ENCODE measurements at places on chromosomes 4 and X.

DNA sequence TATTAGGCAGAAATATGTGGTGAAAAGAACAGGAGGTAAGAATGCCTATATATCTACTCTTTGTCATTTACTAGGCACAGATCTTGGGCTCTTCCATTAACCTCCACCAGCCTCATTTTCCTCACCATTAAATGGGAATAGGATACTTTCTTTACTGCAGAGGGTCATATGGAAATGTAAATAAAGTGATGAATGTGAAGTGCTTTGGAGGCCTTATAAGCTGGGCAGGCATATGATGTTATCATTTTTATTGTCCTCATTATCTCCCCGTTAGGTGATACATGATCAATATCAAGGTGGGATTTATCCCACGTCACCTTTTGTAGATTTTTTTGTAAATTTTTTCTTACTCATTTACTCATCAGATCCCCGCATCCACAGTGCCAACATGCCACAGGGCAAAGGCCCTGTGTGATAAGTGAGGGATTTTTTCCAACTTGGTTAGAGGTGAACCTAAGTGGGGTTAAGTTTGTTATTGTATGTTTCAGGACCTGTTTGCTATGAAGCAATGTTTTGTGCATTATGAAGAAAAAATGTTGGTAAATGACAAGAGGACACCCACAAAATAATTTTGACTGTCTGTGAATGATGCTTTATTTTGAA is 107.8 kb downstream of the SLC4A4 start:
- DNase-seq = no peak

GRCh38 chr4:108054025-108054638 is 64.4 kb downstream of the HADH start:
- DNase-seq = no peak

DNA sequence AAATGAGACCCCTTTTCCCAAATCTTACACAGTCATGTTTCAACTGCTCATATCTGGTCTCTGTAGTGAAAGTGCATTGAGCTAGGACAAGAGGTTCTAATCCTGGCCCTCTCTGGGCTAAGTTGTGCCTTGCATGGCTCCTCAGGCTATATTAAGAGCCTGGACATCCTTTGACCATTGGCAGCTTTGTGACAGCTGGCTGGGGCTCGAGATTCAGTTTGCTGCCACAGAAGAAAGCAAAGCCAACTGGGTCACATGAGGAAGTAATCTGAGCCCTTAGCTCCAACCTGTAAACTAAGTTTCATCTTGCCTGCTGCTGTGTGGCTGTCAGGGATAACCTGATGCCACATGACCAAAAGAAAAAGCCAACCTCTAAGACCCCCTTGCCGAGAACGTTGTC is 51.8 kb upstream of the JADE1 start:
- DNase-seq = no peak

GRCh38 chrX:39222346-39223113 is 421.3 kb downstream of the MID1IP1 start:
- DNase-seq = no peak

DNA sequence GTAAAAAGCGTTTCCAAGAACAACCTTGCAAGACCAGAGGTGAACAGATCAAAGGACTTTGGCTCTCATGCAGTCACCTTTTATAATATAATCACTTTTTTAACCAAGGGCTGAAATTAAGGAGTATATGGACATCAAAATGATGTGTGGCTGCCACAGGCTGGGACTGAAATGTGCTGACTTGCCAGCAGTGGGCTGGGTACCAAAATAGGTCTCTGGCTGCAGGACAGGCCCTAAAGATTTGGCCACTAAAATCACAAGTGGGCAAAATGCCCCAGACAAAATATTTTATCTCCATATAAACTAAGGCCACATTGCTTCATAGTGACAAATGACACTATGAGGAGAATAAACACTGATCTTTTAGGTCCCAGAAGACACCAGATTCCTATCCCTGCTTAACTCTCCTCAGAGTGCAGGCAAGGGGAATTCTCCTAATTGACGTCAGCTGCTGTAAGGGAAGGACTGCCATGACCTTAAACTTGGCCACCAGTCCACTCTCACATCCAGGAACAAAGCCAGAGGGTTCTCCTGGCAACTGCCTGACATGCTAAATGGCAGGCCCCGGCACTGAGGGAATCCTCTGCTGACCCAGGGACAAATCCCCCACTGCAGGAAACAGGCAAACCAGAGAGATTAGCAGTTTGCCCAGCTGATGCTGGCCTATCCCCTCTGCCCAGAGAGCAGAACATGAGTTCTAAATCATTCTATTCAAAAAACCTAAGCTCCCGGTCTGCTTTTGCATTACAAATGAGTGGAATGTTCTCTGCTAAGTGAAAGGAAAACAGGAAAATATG is 155.8 kb downstream of the PPP3CA start:
- no peak for DNase-seq

GRCh38 chr4:20376070-20376469 is 124.4 kb downstream of the SLIT2 start:
- DNase-seq = no peak

- no peak for DNase-seq
Observed at GRCh38 chr4:158250321-158250720, 40.0 kb downstream of the TMEM144 start.

- no peak for DNase-seq
Observed at GRCh38 chr4:8378101-8378724, 62.3 kb downstream of the ACOX3 start.

DNA sequence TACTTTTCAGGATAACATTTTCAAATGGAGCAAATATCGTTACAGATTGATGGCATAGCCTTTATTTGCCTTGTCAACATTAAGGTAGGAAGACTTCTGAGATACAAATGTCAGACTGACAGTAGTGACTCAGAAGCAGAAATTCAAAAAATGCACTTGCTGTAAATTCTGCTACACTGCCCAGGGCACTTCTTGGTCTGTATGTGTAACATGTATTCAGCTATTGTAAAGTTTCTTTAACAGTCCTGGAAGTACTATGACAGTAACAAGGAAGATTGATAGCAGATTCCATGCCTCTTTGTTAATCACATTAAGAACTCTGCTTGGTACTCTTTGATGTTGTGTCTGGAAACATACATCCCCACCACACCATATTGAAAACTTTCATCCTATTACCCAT is 69.6 kb upstream of the PCDH18 start:
- no peak for DNase-seq

- no peak for DNase-seq
Observed at GRCh38 chrX:40170830-40171512, 73.2 kb upstream of the BCOR start.

DNA sequence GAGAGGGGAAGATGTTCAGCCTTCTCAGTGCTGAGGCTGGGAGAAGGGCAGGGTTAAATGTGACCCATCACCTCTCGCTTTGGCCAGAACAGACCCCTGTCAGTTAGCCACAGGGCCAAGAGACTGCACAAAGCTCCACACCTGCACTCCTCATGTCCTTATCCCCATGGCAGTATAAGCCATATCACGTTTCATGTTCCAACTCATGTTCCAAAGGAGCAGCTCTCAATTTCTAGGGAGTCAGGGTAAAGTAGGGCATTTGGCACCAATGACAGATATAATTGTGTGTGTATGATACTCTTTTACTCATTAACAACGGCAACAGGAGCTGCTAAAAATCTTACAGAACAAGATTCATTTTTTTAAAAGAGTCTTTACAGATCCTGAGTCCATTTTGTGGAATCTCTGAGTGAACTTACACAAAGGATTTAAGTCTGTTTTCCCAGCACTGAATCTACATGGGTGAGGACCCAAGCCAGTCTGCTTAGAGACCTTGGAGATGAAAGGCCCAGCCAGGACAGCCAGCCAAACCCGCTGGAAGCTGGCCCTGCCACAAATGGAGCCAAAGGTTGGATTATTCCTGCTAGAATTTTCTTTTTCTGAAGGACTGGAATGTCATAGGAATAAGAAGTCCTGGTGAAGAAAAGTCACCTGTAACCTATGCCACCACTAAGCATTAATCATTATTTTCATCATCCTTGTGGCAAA is 129.1 kb upstream of the SMAD1 start:
- no peak for DNase-seq

DNA sequence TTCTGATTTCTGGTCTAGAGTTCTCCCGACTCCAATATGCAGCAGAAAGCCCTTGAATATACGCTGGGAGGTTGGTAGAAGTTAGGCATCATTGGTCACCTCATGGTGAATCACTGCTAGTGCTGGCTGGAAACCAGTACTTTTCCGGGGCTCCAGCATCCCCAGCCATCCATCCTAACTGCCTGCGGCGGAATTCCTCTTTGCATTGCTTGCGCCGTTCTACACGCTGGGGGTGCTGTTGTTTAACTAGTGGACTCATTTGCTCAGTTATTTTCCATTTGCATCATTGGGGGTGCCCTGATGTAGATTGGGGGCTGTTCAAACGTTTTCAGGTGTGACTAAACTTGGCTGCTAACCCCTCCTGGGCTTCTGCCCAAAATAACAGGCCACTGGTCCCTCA is 23.3 kb upstream of the GPR50 start:
- DNase-seq = no peak

DNA sequence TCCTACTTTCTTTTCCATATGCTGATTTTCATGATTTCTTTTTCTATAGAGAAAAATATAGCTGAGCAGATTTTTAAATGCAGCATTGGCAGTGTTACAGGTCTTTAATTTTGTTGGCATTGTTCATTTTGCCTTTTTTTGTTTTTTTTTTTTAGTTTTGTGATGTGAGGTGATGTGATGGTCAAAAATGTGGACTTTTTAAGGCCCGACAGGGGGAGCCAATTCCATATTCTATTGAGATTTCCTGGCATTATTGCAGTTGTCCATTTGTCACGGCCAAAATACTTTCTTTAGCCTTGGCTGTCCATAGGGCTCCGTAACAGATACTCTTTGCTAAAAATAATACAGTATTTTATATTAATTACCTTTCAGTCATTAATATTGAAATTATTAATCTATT is 47.8 kb downstream of the SLIT2 start:
- no peak for DNase-seq

- DNase-seq = no peak
Observed at GRCh38 chr4:3437582-3437936, 4.2 kb upstream of the HGFAC start.

GRCh38 chr4:6908432-6909112 is 1.1 kb upstream of the TBC1D14 start:
- no peak for DNase-seq

DNA sequence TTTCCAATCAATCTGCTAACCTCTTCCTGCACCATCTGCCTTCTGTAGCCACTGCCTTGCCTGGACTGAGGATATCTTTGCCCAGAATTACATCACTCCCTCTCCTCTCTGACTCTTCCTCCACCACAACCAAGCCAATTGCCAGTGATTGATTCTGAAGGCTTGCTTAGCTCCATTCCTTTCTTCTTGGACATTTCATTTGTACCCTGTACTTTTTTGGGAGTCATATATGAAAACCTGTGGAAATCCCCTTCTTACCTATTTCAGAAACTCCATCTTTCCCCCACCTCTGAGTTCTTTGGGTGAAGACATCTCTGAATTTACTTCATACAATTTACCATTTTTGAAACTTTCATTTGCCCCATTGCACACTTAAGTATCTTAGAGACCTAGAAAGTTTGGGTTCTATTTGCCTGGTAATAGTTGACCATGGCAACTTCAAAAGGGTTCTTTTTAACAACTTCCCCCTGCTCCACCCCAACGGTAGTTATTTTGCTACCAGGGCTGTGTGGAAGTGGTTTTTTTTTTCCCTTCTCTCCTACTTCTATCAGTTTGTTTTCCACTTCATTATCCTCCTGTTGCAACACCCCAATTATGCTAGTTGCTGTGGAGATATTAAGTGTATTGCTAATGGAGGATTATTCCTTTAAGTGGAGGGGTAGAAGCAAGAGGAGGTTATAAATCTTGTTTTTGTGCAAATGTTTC is 14.3 kb downstream of the SGMS2 start:
- DNase-seq = no peak

DNA sequence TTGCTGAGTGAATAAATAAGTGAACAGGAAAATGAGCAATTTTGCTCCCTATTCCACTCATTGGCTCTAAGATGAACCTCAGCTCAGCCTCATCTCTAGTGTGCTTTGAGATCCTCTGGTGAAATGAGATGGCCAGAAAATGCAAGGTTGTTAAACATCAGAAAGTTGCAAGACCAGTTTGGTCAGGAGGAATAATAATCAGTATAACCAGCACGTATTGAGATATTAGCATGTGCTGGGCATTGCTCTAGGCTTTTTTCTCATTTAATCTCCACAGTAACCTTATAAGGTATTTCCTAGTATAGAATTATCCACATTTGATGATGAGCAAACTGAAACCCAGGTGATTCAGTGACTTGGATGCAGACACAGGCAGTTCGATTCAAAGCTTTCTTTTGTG is 110.5 kb upstream of the PAK3 start:
- DNase-seq = no peak

DNA sequence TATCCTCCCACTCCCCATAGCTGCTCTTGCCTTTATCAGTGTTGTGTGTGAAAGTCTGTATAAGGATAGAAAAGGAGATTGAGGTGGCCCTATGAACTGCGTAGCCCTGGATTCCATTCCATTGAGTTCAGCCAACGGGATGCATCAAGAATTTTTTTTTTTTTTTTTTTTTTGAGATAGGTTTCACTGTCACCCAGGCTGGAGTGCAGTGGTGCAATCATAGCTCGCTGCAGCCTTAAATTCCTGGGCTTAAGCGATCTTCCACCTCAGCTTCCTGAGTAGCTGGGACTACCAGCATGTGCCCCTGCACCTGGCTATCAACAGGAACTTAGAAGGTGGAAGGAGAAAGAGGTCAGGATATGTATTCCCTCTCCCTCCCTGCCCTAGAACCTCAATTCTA is 187.2 kb upstream of the SPRY1 start:
- no peak for DNase-seq

DNA sequence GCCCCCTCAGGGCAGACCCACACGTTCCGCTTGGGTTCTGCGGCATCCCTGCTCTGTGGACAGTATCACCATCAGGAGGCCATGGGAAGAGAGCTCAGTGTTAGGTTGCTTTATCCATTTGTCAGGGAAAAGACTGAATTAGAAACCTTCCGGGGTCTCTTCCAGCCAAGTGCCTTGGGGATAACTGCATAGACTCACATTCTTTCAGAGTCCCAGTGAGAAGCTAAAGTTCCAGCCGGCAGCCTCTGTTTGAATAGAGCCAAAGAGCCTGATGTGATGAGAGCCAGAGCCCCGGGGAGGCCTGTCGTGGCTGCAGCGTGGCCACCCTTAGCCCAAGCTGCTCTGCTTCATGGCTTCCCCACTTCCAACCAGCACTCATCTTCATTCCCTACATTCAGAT is 85.2 kb downstream of the FHDC1 start:
- DNase-seq = no peak
